HT1080 (cell line): ENCODE measurements at places on chromosomes 4 and X.

- no peak for DNase-seq
Measured at GRCh38 chr4:150462743-150463142, 119.2 kb upstream of the MAB21L2 start.

DNA sequence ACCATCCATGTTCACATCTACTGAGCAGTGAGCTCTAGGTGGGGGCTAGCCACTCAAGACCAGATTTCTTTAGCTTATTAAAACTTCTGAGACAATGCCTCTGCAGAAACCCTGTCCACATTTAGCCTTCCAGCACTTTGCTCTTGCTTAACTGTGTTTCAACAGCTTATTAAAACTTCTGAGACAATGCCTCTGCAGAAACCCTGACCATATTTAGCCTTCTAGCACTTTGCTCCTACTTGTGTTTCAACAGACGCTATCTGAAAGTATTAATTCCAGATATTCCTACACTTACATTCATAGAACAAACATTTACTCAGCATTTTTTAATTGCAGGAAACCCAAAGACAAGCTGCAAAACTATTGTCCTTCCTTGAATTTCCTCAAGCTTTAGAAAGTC lies 91.9 kb downstream of the SEL1L3 start:
- no peak for DNase-seq

DNA sequence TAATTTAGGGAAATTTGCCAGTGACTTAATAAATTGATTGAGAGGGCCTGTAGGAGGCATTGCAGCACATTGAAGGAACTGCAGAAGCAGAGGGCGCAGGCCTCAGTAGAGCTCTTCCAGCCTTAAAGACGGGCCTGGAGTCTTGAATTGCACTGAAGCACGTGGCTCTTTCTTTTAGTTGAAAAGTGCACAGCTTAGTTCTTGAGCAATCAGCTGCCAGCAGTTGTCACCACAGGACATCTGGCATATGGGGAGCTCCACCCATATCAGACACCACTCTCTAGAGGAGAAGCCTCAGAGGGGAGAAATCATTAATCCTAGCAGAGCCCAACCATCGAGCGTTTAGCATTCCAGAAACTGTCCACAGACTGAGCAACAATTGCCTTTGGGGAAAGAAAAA lies 16.0 kb upstream of the FGF16 start:
- DNase-seq: no peak

DNA sequence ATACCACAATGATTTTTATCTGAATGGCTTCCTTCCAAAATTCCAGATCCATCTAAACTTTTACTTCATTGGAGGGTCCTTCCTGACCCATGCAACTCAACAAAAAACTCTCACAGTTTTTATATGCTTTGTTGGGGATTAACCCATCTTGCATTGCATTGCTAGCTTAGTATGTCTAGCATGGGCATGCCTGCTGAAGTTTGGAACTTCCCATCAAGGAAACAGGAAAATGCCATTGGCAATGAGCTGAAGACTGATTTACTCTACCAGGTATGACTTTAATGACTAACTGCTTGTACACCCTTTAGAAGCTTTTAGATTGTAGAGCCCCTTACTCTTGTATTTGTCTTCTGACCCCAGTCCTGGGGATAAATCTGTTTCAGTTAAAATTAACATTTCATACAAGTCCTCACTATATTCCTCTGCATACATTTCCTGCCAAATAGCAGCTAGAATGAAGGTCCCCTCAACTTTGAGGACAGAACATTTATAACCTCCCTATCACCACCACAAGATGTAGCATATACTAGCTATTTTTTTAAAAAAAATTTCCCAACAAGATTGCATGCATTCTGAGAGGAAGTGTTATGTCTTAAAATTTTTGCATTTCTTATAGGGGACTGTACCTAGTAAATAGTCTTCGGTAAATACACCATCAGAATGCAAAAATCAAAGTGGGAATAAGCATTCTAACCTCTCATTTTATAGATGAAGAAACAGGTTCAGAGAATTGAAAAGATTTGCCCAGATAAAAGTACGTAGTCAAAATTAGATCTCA lies 52.5 kb upstream of the ATXN3L start:
- DNase-seq: no peak

GRCh38 chrX:140292961-140293360 lies 211.9 kb downstream of the SOX3 start:
- DNase-seq: no peak

DNA sequence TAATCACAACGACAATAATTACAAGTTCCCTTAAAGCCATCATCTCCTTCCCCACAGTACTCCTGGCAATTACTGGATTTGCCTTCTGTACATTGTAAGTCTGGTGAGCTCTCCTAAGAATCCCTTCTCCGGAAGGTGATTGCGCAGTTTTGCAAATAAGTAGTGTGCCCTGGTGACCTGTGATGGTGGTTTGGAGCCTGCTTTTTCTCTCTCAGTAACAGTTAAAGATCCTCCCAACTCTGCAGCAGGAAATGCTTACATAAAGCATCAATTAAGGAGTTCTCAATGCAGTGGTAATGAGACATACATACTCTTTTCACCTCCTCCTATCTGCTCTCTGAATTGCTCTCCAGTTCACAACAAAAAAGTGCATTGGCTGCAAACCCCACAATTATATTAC lies 159.7 kb downstream of the SH2D1A start:
- no peak for DNase-seq

DNA sequence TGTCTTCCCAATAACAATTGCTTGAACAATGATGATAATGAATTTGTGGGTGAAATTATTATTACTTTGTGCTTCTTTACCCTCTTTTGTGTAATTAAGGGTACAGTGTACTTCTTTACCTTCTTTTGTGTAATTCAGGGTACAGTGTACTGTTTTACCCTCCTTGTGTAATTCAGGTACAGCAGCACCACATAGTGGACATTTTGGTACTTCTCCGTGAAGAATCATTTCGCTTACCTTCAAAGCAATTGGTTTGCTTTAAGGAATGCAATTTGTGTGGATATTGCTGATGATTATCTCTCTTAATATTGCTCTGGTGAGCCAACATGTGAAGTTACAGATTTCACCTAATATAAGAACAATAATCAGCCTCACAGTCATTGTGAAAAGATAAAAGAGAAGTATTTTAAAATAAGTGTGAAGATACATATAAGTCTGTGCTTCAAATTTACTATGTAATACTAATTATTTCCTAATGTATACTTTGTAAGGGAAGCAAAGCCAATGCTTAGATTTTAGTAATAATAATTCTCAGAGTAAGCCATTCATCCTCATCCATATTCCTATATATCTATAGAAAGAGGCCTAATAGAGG lies 27.2 kb upstream of the SEC24B start:
- peak; percentile 41 for DNase-seq

DNA sequence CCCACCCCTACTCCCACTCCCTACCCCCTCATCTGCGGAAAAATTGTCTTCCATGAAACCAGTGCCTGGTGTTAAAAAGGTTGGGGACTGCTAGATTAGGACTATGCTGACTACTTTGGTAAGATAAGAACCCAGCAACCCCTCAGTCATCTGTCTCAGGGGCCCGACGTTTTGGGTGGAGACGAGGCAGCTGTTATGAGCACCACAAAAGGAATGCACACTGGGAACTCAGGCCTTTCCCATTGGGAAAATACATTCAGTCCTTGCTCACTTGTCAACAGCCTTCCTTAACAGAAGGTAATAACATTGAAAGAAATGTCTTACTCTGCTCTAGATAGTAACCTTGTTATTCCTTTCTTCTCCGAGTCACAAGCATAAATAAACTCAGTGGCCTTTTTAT lies 310.8 kb downstream of the AFF2 start:
- peak; percentile 47 for DNase-seq

DNA sequence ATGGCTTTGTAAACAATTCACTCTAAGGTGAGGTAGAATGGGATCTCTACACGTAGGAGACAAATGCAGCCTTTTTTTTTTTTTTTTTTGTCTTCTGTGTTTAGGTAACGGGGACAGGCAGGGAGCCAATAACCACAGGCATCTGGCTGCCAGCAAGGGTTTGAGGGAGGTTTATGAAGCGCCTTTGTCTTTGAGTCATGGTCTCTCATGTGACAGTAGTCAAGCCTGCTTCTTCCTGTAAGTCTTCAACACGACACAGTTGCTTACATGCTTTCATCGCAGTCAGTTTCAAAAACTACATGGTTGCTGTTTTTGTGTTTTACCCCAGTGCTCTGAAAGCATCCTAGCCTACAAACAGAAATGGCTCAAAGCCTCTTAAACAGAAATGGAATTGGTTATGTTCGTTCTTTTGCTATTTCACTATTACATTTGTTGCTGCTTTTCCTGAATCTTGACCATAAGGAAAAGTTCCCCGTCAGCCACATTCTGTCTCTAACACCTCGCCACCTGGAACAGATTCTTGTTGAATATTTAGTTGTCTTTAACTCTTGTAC lies 127.8 kb upstream of the METTL14 start:
- DNase-seq: peak; percentile 92

GRCh38 chr4:53116954-53117353 lies 248.9 kb downstream of the SCFD2 start:
- no peak for DNase-seq

GRCh38 chrX:68892651-68893050 lies 63.8 kb downstream of the EFNB1 start:
- DNase-seq: no peak

DNA sequence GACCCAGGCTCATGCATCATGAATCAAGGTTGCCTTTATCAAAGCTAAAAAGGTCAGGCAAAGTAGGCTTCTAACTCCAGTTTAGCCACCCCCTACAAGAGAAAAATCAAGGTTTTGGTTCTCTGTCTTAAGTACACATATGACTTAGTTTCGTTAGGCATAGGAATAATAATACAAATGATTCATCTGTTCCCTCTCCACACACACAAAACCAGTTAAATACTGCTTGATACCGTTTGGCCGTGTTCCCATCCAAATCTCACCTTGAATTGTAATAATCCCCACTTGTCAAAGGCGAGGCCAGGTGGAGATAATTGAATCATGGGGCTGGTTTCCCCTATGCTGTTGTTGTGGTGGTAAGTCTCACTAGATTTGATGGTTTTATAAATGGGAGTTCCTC lies 226.2 kb downstream of the HS6ST2 start:
- no peak for DNase-seq

GRCh38 chrX:94676285-94676684 lies 1002.3 kb downstream of the FAM133A start:
- no peak for DNase-seq

GRCh38 chrX:2145692-2146367 lies 354.9 kb downstream of the DHRSX start:
- peak; percentile 43 for DNase-seq

DNA sequence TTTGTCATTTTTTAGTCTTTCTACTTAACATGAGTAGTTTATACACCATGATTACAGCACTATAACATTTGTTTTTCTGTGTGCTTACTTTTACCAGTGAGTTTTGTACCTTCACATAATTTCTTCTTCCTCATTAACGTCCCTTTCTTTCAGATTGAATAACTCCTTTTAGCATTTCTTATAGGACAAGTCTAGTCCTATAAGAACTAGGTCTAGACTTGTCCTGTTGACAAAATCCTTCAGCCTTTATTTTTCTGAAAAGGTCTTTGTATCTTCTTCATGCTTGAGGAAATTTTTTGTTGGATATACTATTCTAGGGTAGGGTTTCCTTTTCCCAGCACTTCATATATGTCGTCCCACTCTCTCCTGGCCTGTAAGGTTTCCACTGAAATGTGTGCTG lies 253.3 kb upstream of the ARHGAP24 start:
- DNase-seq: no peak

GRCh38 chrX:136029766-136030165 lies 44.5 kb downstream of the SLC9A6 start:
- no peak for DNase-seq

DNA sequence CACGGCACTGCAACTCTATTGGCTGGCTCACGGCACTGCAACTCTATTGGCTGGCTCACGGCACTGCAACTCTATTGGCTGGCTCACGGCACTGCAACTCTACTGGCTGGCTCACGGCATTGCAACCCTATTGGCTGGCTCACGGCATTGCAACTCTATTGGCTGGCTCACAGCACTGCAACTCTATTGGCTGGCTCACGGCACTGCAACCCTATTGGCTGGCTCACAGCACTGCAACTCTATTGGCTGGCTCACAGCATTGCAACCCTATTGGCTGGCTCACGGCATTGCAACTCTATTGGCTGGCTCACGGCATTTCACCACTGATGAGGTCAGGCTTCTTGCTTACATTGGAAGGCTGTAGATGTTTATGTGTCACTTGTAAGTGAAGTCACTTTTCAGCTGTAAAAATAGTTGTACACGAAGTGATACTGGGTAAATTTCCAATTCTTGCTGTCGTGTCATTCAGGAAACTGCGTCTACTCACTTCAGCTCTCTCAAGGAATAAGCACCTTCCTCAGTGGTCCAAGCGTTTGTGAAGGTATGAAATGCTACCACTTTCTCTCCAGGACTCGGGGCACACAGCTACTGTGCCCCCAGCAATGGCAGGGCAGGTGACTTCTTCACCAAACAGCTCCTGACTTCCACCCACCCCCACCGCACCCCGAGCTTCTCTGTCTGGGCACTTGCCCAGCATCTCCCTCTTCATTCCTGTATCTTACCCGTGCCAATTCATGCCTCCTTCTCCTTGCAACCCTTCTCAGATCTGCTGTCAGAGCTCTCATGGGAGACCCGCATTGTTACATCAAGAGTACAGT lies 141.3 kb downstream of the AFAP1 start:
- no peak for DNase-seq

DNA sequence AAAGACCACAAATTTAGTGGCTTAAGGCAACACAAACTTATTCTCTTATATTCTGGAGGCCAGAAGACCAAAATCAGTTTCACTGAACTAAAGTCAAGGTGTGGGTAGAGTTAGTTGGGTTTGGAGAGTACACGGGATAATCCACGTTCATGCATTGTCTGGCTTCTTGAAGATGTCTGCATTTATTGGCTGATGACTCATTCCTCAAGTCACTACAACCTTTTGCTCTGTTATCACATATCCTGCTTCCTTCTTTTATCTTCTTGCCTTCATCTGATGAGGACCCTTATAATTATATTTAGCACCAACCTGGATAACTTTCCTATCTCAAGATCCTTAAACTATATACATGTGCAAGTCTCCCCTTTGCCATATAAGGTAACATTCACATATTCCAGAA lies 590.0 kb downstream of the FSTL5 start:
- peak; percentile 20 for DNase-seq

DNA sequence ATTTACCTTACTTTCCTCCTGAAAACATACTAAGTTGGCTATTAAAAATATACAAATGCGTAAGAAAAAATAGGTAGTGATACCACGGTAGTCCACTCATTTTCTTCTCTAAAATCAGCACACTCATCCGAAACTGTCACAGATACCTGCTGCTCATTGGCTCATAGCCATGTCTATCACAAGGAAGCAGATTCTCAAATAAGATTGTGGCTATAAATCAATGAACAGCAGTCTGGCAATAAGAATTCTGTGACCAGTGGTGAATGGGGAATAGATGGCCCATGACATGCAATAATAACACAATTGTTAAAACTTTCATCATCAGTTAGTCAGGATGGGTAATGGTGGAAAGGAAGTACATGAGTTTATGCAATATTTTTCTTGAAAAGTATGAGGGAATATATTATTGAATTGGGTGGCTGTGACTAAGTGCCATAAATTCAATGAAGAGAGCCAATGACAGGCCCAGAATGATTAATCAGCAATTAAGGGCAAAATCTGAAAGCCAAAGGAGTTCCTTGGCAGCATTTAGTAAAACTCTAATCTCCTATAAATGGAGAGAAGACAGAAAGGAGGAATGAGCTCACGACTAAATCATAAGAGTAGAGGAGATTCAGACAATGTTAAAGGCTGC lies 202.3 kb upstream of the NEIL3 start:
- DNase-seq: peak; percentile 15
